ENCODE measurements at places on chromosomes 12 and 14.

DNA sequence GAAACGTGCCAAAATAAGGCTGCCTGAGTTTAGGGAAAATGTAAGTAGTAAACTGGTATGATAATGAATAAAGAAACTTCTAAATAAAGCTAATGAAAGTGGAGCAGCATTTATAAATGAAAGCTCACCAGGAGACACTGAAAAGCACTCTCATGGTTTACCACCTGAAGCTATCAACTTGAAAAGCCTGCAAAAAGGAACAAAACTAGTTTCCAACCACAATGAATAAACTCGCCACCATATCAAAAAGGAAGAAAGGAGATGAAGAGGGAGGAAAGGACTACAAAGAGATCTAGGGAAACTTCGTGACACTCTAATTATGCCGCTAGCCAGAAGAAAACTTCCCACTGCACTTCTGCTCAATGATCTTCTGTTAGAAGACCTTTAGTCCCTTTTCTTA is 66.7 kb downstream of the MED13L start:
- DNase-seq: no peak

GRCh38 chr14:23141706-23142444 is 22.8 kb upstream of the CEBPE start:
- DNase-seq: no peak

DNA sequence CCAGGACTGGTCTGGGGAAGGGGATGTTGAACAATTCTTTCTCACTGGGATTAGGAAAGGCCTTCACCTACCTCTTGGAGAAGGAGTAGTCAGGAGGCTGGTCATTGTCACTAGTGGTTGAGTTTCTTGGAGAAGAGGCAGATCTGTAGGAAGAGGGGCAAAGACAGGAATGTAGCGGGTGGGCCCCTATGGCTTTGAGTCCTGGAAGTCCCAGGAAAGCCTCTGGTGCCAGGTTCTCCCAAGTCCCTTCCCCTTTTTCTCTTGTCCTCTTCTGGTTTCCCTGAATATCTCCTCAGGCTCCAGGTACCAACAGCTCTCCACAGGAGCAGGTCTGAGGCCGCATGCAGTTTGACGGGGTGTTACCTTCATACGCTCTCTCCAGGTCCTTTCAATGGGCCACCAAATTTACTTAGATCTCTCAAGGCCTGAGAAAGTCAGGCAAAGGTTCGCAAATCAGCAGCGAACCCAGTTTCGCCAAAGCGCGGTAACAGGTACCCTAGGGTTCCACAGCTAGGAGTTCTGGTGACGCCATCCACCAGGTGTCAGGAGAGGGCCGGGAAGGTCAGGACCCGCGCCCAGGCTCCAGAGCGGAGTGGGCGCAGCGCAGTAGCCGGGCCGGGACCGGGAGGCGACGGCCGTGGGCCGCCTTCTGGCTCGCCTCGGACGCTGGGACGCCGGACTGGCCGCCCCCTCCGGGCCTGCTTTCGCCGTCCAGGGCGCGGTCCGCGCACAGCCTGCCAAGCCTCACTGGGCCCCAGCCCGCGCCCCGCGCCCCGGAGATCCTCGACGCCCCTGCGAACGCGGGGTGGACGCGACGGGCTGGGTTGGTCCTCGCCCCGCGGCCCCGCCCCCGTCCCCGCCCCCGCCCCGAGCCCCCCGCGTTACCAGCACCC is 795 bp downstream of the SMAGP start:
- peak; percentile 54 for DNase-seq

DNA sequence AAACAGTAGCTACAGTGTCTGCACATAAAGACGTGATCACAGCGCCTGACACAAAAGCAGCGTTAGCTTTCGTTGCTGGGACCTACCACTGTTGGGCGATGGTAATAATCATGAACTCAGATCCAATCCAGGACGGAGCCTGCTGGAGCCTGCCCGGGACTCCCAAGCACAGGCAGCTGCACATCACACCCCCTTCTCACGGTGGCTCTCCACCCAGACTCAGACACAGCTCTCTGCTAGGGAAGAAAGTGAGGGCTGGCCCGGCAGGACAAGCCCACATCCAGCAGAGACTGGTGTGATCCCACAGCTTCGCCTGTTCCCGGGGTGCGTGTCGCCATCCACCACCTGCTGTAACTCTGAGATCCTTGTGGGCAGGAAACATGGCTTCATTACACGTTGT is 49.9 kb upstream of the FOXN3 start:
- no peak for DNase-seq

DNA sequence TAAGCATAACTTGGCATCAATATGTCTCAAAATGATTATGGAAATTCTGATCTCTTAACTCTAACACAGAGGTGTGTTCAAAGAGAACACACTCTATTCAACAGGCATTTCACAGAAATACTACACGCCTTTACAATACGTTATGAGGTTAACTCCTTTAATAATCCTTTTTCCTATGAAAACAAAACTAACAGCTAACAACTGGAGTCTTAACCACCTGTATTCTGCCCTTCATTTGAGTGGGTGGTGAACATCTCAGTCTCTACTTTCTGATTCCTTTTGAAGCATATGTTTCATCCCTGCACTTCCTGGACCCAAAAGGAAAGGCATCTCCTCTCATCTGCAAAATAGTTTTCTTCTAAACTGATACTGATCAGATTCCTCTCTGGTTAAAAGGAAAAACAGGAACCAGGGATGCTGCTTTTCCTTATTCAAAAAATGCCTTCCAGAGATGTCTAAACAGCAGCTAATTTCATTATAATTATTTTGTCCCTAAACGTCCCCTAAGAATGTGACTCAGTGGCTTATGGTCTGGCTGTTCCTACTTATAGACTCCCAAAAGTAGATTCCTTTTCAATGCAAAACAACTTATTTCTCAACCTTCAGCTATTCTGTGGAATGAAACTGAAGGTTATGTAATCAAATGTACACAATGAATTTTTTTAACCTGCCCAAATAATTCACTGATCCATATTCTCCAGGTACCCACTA is 24.1 kb downstream of the ITPR2 start:
- DNase-seq: no peak

DNA sequence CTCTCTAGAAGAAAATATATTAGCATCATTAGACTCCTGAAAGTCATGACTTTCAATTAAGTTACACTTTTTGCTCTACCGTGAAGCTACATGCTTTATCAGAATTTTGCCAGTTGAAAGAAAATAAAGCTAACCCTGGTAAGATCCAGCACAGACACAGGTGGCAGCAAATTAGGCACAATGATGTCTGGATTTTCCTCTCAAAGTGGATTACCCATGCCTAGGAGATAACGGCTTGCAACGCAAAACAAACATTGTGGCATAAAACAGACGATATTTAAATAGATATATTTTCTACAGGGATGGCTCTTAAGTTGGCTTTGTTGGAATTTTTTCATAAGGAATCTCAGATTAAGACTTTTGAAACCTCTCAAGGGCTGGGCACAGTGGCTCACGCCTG is 33.4 kb downstream of the BCAT1 start:
- DNase-seq: no peak

- no peak for DNase-seq
Observed at GRCh38 chr14:62251237-62251636, 489.0 kb downstream of the SNAPC1 start.

GRCh38 chr14:63747846-63748245 is 20.0 kb upstream of the SGPP1 start:
- DNase-seq: no peak

DNA sequence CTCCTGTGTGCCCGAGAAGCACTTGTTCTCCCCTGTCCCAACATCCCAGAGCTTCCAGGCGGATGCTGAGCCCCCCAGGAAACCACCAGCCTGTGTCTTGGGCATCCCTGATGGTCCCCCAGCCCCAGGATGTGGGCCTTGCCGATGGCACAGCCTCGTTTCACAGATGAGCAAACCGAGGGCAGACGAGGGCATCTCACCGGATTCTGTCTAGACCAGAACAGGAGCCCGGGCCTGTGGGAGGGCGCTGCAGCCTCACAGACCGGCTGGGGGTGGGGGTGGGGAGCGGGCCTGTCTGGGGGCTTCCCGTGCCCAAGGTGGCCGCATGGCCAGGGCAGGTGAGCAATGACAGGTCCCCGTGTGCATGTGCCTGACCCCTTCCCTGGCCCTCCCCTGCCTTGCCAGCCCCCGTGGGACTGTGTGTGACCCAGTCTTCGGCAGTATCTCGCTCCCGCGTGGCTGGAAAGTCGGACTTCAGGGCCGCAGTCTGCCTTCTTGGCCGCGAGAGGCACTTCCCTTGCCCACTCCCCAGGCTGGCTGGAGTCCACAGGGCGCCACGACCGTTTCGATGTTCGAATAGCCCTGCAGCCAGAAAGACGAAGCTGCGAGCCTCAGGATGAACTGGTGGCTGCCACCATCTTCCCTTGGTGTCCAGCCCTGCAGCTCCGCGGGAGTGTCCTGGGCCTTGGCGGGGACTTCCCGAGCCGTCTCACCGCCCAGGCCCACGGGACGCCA is 8.9 kb downstream of the RFLNA start:
- DNase-seq: peak; percentile 29

DNA sequence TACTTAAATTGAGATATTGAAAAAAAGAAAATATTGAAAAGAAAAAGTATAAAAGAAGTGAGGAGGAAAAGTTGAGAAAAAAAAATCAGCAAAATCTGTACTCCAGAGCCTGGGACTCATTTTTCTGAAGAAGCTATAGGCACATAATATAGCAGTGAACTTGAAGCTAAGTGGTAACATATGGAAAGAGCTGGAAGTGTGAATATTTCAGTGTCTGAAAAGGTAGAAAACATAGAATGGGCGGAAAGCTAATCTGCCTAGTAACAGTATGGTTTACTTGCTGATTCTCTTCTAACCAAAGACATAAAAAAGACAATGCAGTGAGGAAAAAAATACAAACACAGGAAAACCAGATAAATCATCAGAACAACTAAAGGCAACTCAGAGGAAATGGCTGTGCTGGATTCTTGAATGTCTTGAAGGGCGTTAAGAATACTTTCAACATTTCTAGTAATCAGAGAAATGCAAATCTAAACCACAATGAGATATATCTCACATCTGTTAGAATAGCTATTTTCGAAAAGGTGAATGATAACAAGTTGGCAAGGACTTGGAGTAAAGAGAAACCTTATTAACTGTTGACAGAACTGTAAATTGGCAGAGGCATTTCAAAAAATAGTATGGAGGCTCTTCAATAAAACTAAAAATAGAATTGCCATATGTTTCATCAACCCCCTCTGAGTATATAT is 784.6 kb downstream of the LRFN5 start:
- peak; percentile 5 for DNase-seq

DNA sequence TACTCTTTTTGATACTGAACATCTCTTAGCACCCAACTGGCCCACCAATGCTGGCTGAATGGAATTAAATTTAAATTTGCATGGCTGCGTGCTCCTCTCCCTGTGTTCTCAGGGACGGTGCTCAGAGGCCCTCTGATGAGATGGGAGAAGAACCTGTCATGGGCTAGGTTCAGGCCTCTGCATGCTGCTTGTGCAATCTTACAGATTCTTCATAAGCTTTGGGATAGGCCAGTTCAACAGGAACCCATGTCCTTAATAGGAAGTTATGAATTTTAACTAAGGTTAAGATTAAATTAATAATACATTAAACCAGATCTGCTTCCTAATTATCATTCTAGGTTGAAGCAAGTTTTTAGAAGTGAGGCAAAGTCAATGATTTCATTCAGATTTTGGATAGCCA is 119.7 kb upstream of the LRIG3 start:
- DNase-seq: no peak

DNA sequence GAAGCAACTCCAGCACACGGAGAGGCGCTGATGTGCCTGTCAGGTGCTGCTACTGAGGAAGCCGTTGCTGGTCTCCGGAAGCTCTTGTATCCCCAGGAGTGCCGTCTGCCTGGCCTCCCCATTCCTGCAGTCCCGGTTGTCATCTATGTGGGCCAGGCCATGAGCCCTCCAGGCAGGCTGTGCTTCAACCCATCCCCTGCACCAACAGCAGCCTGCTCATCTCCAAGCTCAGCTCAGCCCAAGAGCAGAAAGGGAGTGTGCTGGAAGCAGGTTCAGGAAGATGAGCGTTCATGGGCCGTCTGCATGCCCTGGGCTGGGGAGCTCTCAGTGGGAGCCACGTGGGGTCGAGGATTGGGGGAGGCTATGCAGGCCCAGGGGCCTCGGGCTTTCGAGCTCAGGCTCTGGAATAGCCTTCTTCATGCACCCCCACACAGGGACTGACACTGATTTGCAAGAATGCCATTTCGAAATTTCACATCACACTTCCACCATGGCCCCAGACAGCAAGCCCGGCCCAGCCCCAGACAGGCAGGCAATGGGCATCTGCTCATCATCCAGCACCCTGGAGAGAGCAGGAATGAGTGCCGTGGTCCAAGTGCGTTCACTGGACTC is 164.5 kb downstream of the KIF26A start:
- DNase-seq: no peak

Data from left lung (tissue), 14 donors.